ENCODE measurements at places on chromosomes 2 and 18.

DNA sequence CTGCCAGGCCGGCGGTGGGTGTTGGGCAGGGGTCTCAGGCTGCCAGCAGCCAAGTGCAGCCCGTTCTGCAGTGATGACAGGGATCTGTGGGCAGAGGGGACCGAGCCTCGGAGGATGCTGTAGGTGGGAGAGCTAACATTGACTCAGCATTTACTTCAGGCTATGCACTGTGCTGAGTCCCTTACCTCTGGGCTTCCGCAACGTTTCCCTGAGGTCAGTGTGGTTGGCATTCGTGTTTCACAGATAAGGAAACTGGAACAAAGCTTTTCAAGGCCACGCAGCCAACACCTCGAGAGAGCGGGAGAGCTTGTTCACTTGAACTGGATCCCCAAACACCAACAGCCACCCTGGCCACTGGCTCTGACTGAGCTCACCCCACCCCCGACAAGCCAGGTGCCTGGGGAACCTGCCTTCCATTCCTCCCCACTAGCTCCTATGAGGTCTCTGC lies 839 bp upstream of the GPR148 start:
- peak; percentile 51 for DNase-seq

GRCh38 chr2:16725549-16725948 lies 59.9 kb upstream of the CYRIA start:
- no peak for DNase-seq

GRCh38 chr2:10554961-10555809 lies 107.1 kb upstream of the ODC1 start:
- no peak for DNase-seq

DNA sequence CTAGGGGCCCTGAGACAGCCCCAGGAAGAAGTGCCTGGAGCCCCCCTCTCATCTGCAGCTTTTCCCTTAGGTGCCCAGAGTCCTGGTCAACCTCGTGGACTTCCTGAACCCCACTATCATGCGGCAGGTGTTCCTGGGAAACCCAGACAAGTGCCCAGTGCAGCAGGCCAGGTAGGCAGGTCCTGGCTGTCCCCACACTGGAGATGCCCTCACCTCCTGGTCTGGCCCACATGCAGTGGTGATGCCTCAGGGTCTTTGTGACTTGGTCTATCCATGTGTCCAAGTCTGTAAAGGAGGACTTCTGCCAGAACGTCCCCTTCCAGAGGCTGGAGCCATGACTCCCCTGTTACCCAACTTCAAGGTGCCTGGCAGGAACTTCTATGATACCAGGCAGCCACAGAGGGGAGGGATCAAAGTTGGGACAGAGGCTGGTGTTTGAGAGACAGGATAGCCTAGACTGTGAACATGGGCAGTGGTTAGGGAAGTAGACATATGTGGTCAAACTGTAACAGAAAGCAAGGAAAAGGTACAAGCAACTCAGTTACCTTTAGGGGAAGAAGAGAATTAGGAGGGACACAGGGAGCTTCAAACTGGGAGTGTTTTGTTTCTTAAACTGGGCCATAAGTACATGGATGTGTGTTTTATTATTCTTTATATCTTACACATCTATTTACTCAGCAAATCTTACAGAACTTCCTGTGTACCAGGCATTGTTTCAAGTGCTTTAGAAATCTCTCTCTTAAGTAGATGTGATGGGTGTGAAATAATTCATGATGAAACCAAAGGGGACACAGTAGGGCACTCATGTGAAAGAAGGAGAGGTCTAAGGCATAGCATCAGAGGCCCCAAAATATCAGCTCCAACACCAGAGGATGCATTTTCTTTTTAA lies 107.1 kb downstream of the PLB1 start:
- no peak for DNase-seq

GRCh38 chr2:148528356-148529064 lies 116.0 kb upstream of the EPC2 start:
- no peak for DNase-seq

GRCh38 chr18:9065864-9066263 lies 36.6 kb upstream of the NDUFV2 start:
- no peak for DNase-seq

GRCh38 chr18:72174972-72175649 lies 369.0 kb downstream of the CBLN2 start:
- no peak for DNase-seq

- DNase-seq = no peak
Observed at GRCh38 chr2:48829036-48829435, 73.5 kb upstream of the LHCGR start.

DNA sequence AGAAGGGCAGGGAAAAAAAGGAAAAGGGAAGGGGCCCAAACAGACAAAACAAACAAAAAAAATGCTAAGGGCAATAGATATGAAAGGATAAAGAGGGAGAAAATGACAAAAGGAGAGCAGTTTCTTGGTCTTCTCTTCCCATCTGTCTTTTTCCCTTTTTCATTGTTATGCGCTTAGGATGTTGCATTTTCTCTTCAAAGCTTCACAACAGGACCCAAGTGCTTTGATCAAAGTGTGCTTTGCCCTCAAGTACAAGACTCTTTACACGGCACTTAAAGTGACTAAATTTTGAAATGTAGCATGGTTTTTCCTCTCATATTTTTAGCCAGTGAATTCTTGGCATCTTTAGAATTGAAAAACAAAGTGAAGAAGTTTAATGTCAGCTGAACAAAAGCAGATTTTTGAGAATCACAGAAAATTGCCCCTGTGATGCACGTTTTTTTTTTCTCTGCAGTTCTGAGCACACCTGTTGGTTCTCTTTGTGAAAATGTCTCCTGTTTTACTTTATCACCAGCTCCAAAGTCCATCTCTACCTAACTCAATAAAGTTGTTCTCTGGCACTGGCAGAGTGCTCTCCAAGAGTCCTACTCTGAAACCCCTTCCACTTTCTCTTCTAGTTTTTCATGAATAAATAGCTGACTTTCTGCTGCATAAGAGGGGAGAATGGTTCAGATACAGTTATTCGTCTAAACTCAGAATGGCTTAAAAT lies 126.6 kb downstream of the KCNH7 start:
- DNase-seq = no peak

Data from left lung (tissue), 14 donors.